ENCODE measurements at places on chromosomes 4 and X.

GRCh38 chr4:114830628-114831027, 232.0 kb downstream of the UGT8 start:
- DNase-seq = no peak

GRCh38 chr4:6926681-6927478, 17.3 kb downstream of the TBC1D14 start:
- peak; percentile 38 for DNase-seq

GRCh38 chr4:179607003-179607402, 2164.8 kb upstream of the AGA start:
- no peak for DNase-seq

DNA sequence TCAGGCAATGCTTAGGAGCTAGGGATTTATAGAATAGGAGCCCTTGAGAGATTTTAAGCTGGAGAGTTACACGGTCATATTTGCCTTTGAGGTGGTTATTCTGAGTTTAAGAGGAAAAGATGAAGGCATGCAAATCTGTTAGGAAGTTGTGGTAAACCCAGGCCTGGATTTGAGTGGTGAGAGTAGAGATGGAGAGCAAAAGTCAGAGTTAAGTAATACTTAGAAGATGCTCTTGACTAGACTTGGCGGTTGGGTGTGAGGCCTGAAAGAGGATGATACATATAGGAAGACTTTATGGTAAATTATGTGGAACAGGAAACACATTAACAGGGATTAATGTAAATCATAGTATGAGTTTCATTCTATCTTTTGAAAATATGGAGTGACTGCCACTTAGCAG, 136.0 kb upstream of the ARX start:
- no peak for DNase-seq

DNA sequence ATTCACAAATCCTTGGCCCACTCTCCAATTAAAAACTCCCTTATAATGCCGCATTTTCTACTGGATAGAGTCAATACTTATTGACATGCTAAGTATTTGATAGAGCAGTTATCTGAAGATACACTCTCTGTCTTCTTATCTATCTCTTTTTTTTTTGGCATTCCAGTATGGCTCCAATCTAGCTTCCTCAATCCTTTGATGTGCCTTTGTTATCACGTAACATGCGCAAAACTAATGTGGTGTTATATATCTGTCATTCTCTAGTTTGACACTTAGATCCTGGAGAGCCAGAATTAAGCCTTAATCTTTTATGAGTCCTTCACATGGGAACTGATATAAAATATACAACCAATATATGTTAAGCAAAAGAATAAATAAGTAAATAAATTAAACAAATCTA, 54.7 kb downstream of the VSIG4 start:
- no peak for DNase-seq

GRCh38 chr4:118396881-118397622, 44.2 kb upstream of the PRSS12 start:
- no peak for DNase-seq

- no peak for DNase-seq
These were observed 277.9 kb downstream of the TRIML1 start for GRCh38 chr4:188417181-188417580.
